HCT116 (cell line): ENCODE measurements at places on chromosomes 4 and X. TPM values are rescaled to one million over a fixed set of nuclear protein-coding genes. Genes with fewer than 3 reads are reported as not detected.

PNMA6F gene
- total RNA-seq = not detected

FDCSP gene
- not detected for total RNA-seq

ADH1A gene
- not detected for total RNA-seq

TMEM150C gene
- 1.2 TPM for total RNA-seq

NEUROG2 gene
- 0.12 TPM for total RNA-seq

SOX3 gene
- not detected for total RNA-seq

NALF2 gene
- 8.7 TPM for total RNA-seq

TRPC5OS gene
- 0.07 TPM for total RNA-seq

CYLC1 gene
- total RNA-seq = not detected

LSM6 gene
- 57.4 TPM for total RNA-seq

NPY1R gene
- total RNA-seq = 0.39 TPM

MMGT1 gene
- total RNA-seq = 23.2 TPM

RTL9 gene
- total RNA-seq = 0.10 TPM
